ENCODE measurements at places on chromosomes 1 and 21.

GRCh38 chr1:115364046-115364779 lies 26.2 kb upstream of the NGF start:
- DNase-seq, result no peak

DNA sequence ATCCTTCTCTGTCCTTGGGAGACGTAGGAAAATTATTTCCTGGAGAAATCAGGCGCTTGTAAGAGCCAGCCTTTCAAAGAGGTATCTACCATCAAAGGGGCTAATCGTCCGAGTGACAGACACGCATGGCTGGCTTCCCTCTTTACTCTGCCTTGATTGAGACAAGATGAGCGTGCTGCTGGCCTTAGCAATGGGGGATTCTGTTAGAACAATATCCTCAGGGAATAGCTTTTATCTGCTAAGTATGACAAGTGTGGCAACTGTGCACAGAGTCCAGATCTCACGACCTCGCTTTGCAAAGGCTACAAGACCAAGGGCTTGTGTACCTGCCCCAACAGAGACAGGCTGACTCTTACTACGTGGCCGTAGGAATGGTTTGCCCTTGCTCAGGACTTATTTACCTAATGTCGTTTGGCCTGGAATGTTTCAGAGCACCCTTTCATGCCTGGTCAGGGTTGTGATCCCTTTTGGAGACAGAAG lies 417.1 kb downstream of the KIF26B start:
- no peak for DNase-seq

GRCh38 chr1:76511558-76512179 lies 355.6 kb upstream of the ST6GALNAC5 start:
- DNase-seq, result no peak

GRCh38 chr1:75129983-75130789 lies 4.0 kb upstream of the LHX8 start:
- no peak for DNase-seq

GRCh38 chr1:234272656-234273312 lies 100.5 kb upstream of the COA6 start:
- DNase-seq, result no peak

DNA sequence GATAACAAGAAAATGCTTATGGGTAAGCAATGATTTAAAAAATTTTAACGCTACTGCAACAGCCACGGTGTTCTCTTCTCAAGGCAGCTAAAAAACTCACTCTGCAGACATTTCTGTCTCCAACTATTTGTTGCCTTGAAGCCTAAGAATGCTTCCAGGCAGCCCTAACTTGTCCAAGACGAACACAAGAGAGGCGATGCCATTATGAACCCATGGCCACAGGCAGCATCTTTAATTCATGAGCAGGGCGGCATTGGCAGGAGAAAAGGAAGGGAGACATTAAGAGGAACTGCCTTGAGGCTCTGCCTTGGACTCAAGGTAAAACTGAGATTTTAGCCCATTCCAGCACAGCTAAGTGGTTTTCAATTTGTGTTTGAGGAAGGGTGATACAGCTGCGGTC lies 67.5 kb downstream of the KCND3 start:
- DNase-seq, result no peak

GRCh38 chr1:173328961-173329360 lies 121.8 kb upstream of the TNFSF4 start:
- no peak for DNase-seq

DNA sequence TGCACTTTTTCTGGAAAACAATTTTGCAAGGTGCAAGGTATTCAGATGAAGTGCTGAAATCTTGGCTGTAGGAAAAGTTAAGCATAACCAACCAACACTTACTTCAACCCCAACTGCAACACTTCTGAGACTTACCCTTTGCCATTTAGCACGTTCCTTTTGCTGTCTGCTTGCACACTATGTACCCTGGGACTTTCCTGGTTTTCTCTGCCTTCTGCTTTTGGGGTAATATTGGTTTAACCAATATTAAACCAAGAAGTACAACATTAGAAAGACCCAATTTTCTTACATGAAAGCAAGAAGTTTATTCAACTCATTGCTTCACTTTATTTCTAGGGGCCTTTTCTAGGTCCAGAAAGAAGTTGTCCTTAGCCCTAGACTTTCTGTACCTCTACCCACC lies 193.0 kb downstream of the HLX start:
- DNase-seq, result no peak

DNA sequence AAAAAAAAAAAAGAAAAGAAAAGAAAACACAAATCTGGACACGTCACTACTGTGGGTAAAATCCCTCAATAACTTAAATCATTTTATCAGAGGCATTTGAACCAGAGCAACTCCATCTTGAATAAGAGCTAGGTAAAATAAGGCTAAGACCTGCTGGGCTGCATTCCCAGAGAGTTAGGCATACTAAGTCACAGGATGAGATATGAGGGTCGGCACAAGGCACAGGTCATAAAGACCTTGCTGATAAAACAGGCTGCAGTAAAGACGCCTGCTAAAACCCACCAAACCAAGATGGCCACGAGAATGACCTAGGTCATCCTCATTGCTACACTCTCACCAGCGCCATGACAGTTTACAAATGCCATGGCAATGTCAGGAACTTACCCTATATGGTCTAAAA lies 43.6 kb upstream of the MTF1 start:
- no peak for DNase-seq
